ENCODE measurements at places on chromosomes 4 and X.

- DNase-seq, result no peak
Observed at GRCh38 chrX:47216393-47216925, 2.0 kb upstream of the CDK16 start.

- no peak for DNase-seq
Observed at GRCh38 chr4:108398316-108398715, 222.1 kb upstream of the RPL34 start.

- DNase-seq, result no peak
Observed at GRCh38 chrX:8191022-8191421, 20.0 kb upstream of the VCX2 start.

DNA sequence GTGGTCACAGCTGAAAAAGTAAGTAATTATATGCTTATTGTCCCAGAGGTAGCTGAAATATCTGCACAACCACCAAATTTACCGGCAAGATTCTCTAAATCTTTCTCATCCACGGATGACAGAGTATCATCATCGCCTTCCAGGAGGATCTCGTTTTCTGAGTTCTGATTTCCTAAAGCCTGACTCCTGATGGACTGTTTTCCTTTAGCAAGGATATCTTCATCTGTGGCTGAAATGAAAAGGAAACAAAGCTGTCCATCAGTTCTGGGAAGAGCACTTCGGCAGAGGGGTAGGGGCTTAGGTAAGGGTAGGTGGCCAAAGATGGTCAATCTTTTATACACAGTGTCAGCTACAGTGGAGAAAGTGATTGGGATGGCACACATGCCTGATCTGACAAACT is 8.7 kb downstream of the MAB21L2 start:
- DNase-seq, result no peak

- no peak for DNase-seq
Observed at GRCh38 chr4:187204389-187204918, 480.8 kb upstream of the FAT1 start.

- DNase-seq, result no peak
Observed at GRCh38 chr4:181698221-181698620, 545.0 kb upstream of the TENM3 start.

GRCh38 chr4:38177641-38178391 is 217.6 kb downstream of the PTTG2 start:
- DNase-seq, result no peak

- DNase-seq, result no peak
Observed at GRCh38 chr4:101785486-101785885, 5.0 kb upstream of the BANK1 start.

GRCh38 chrX:136192839-136193414 is 45.6 kb downstream of the FHL1 start:
- no peak for DNase-seq

All from stimulated activated CD8-positive, alpha-beta memory T cell treated with anti-CD3 and anti-CD28 coated beads, Interleukin-4, amount 100 ng/mL, for 4 hours (primary cell).